Activated CD4-positive, alpha-beta T cell treated with anti-CD3 and anti-CD28 coated beads, Interleukin-2, amount 50 U/mL, for 24 hours (primary cell): ENCODE measurements at places on chromosomes 13 and 19.

DNA sequence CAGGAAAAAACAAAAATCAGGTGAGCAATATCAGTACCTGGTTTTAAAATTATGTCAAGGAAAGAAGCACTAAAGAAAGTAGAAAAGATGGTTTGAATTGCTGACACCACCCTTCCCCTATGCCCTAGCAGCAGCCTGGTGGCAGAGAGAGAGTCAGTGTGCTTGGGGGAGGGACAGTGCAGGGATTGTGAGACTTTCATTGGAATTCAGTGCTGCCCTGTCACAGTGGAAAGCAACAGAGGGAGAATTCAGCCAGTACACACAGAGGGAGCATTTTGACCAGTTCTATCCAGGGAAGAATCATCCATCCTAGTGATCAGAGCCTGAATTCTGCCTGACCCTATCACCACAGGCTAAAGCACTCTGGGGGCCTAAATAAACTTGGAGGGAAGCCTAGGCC, 222.4 kb upstream of the PCDH17 start:
- no peak for DNase-seq

GRCh38 chr13:64234255-64234654, 2818.6 kb upstream of the PCDH20 start:
- no peak for DNase-seq

DNA sequence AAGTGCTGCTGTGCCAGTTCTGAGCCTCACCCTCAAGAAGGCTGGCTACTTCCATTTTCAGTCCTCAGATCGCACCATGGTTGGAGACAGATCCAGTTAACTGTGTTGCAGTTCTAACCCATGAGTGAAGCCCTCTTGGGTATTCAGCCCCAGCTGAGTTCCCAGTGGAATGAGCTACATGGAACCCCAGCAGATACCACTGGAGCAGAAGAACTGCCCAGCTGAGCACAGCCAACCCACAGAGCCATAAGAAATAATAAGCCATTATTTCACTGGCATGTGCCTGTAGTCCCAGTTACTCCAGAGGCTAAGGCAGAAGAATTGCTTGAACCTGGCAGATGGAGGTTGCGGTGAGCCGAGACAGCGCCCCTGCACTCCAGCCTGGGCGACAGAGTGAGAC, 59.9 kb downstream of the LATS2 start:
- no peak for DNase-seq

- no peak for DNase-seq
Observed at GRCh38 chr13:114053026-114053425, 79.2 kb upstream of the C13orf46 start.

GRCh38 chr13:54950546-54950945, 1921.9 kb downstream of the OLFM4 start:
- DNase-seq, result no peak

DNA sequence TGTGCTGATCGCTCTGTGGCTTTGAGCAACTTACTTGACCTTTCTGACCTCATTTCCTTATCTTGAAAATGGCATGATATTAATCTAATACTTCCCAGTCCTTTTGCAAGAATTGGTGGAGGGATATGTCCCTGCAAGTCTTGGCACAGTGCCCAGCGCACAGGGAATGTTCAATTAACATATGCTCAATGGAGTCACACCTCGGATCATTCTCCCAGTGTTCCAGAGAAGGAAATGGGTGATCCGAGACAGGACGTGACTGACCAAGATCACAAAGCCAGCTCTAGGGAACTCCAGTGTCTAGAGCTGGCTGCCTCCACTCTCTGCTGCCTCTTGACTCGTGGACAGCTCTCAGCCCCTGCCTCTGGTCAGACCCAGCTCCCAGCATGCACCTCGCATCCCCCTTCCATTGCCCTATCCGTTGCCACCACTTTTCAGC, 3.6 kb downstream of the CDC42EP5 start:
- no peak for DNase-seq

DNA sequence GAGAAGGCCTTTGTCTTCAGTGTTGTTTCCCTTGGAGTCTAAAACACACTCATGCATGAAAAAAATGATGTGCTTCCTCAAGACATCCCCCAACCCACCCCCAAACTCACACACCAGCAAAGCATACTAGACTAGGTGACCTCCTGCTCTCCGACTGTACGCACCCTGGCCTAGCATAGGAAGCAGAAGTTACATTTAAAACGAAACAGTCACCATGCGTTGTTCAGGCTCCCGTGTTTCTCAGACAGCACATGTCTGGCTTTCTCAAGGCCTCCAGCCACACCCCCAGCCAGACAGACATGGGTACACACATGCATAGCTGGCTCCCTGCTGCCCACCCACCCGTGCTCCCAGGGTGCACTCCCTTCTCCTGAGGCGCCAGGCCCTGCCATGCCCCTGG, 28.7 kb upstream of the C1QTNF9 start:
- DNase-seq, result no peak

DNA sequence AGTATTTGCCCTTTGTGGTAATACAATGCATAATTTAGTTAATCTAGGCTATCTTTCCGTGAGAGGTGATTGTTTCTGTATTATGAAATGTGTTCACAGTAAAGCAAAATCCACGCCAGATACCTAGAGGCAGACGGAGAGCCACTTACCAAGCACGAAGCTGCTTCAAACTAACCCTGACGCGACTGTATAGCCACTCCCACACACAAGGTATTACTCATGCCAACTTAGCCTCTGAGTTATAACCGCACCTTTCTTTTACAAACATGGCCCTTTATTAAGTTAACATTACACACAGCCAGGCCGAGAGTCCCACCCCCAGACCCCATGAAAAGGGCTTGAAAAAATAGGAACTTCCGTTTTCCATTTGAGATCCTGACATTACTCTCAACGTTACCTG, 185.7 kb downstream of the ABCC4 start:
- no peak for DNase-seq
